ENCODE measurements at places on chromosomes 1 and 21.

DNA sequence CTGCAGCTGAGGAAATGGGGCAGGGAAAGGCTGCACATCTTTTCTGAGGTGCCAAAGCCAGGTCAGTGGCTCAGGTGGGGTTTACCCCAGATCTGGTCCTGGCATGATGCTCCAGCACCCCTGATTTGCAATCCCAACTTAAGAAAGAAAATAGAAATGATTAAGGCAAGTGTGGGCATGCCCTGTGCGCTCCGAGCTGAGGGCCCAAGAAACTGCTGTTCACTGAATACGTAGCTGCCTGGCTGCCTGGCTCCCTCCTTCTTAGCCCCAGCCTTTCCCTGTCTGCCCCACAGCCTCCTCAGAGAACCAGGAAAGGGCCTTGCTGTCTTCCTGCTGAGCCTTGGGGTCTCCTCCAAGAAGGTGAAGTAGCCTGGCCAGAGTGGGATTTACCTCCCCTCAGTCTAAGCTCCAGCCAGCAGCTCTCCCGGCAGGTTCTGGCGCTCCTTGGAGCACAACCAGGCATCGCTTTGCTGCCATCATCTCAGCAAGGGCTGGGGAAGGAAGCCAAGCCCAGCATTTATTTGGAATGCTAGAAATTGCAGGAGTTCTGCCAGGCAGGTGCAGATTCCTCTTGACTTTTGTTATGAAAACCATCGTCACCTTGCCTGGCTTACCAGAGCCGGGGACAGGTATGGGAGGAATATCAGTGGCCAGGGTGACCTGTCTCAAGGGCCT is 51.3 kb upstream of the SELENON start:
- DNase-seq: no peak

GRCh38 chr1:50228871-50229384 is 120.2 kb downstream of the ELAVL4 start:
- DNase-seq: no peak

DNA sequence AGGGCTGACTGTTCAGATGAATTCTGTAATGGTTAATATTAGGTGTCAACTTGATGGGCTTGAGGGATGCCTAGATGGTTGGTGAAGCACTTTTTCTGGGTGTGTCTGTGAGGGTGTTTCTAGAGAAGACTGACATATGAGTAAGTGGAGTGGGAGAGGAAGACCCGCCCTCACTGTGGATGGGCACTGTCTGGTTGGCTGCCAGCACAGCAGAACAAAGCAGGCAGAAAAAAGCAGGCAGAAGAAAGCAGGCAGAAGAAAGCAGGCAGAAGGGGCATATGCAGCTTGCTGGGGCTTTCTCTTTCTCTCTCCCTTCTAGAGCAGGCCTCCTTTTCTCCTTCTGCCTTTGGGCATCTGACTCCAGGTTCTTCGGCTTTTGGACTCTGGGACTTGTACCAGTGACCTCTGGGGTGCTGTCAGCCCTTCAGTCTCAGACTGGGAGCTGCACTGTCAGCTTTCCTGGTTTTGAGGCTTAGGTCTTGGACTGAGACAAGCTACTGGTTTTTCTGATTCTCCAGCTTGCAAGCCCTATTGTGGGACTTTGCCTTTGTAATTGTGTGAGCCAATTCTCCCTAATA is 42.9 kb upstream of the CD2 start:
- no peak for DNase-seq

- DNase-seq: no peak
Observed at GRCh38 chr1:7234471-7234755, 449.2 kb downstream of the CAMTA1 start.

DNA sequence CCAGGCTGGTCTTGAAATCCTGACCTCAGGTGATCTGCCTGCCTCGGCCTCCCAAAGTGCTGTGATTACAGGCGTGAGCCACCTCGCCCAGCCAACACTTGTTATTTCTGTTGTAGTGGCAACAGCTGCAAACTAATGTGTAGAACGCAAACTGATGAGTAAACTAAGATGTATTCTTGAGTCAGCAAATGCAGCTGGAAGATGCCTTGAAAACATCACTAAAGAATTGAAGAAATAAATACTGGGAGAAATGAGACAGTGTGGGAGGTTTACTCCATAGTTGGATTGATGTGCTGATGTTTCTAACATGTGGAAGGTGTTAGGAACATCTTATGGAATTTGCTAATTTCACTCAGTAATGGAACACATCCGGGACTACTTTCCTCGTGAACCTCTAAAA is 61.3 kb upstream of the KCNE2 start:
- no peak for DNase-seq

GRCh38 chr21:44443891-44444285 is 11.4 kb upstream of the LRRC3 start:
- no peak for DNase-seq

GRCh38 chr1:234730770-234731568 is 121.0 kb upstream of the IRF2BP2 start:
- peak; percentile 44 for DNase-seq
